ENCODE measurements at places on chromosomes 1 and 21.

DNA sequence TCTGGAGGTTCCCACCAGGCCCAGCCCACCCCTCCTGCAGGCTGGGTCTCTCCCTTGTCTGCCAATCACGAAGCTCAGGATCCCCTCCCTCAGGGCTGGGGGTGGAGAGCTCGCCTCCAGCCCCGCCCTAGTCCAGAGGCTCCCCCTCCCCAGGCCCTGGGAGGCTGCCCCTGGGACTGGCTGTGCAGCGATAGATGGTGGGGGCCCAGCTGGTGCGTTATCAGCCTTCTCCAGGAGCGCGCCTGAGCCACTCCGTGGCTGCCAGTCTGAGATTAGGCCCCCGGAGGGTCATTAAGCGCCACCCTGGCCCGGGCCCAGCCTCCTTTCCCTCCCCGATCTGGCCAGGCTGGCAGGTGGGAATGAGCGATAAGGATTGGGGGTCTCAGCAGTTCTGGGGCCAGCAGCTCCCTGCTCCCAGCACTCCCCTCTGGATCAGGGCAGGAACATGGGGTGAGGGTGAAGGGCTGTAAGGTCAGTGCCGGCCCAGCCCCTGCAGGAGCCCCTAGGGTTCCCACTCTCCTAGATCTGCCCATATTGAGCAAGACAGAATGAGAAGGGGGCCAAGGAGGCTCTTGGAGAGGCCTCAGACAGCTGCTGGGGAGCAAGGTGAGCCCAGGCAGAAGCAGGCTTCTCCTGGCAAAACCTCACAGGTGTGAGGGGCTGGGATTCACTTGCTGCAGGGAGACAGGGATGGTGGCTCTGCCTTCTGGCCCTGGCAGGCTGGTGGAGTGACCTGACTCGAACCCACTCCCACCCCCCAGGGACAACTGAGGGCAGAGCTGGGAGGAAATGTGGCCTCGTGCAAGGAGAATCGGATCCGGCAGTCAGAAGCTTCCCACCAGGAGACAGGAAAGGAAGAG is 8.5 kb downstream of the PDZK1IP1 start:
- no peaks in the 10 kb centered on the region for H3K36me3 ChIP-seq
- peaks cover 2% of the 10 kb centered on the region for H3K4me1 ChIP-seq
- no peak overlapping the region for H3K27ac ChIP-seq

DNA sequence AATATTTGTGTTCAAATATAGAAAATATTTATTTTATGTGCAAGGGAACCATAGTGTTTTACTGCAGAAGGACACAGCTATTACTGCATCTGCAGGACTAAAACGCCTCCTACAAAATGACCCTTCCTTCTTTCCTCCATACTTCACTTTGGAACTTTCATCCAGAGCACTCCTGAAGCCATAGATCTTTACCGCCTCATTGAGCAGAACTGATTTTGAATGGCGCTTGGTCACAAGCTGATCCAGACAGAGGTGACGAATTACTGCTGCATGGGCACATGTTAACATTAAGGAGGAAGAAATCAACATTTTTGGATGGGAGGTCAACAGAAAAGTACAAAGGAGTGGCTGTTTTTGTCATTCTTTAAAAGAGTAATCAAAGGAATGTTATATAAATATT is 931.6 kb downstream of the NCAM2 start:
- no peaks in the 10 kb centered on the region for H3K36me3 ChIP-seq
- no peaks in the 10 kb centered on the region for H3K4me1 ChIP-seq
- H3K4me3 ChIP-seq = no peak overlapping the region
- no peak for DNase-seq
- H3K27ac ChIP-seq = no peak overlapping the region

GRCh38 chr1:184866991-184867788 is 107.1 kb downstream of the NIBAN1 start:
- DNase-seq = no peak
- no peaks in the 10 kb centered on the region for H3K36me3 ChIP-seq
- no peak overlapping the region for H3K27ac ChIP-seq
- H3K4me1 ChIP-seq = no peaks in the 10 kb centered on the region

GRCh38 chr1:43968348-43968948 is 1.4 kb upstream of the DPH2 start:
- DNase-seq = no peak
- 0 out of 2 replicates have a peak, but pooled peaks cover 1% of the 10 kb centered on the region for H3K4me1 ChIP-seq
- H3K27ac ChIP-seq = no peak overlapping the region

DNA sequence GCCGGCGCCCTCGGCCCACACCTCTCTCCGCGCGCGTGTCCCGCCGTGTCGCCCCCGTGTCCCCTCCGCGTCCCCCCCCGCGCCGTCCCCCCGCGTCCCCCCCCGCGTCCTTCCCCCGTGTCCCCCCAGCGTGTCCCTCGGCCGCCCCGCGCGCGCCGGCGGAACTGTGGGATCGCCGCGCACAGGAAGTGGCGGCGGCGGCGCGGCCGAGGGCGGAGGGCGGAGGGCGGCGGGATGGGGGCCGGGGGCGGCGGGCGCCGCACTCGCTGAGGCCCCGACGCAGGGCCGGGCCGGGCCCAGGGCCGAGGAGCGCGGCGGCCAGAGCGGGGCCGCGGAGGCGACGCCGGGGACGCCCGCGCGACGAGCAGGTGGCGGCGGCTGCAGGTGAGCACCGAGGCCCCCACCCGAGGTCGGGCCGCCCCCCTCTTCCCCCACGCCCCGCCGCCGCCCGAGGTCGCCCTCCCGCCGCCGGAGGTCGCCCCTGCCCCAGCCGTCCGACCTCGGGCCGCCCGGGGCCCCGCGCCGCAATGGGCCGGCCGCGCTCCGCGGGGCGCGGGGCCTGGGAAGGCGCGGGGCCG is at the start of gene AGPAT3:
TSS of gene AGPAT3 (plus strand) at position 262 of the 578 bp plus-strand sequence. CDS start 94,459 bp downstream, outside the sequence.
- peak within 1 kb of the TSS; percentile 71 for H3K4me3 ChIP-seq
- peaks cover 1% of the 10 kb centered on the region for H3K27me3 ChIP-seq
- DNase-seq = no peak
- H3K4me1 ChIP-seq = peaks cover 1% of the 10 kb centered on the region
- H3K27ac ChIP-seq = no peak within 1 kb of the TSS

DNA sequence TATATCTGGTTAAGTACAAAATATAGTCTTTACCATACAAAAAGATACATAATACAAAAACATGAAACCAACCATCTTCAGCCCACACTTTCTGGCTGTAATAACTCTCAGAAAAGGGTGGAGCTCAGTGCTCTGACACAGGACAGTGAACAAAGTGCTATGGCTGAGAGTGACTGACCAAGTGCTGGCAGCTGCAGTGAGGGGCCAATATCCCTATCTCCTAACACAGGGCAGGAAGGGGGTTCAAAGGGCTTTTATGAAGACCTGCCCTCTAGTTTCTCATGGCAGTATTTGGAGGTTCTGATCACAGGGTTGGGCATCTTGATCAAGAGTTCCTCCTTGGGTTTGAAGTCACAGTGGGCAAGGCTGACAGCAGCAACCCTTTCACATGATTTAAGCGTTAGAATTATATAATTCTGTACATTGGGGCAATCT is 3.9 kb downstream of the TXNIP start:
- 0 out of 2 replicates have a peak, but pooled peaks cover 2% of the 10 kb centered on the region for H3K4me1 ChIP-seq
- DNase-seq = no peak
- no peaks in the 10 kb centered on the region for H3K27me3 ChIP-seq
- H3K27ac ChIP-seq = no peak overlapping the region
- H3K4me3 ChIP-seq = no peak overlapping the region

GRCh38 chr1:53592985-53593757 is 134.0 kb downstream of the DMRTB1 start:
- H3K27me3 ChIP-seq = no peaks in the 10 kb centered on the region
- H3K4me3 ChIP-seq = no peak overlapping the region
- H3K4me1 ChIP-seq = no peaks in the 10 kb centered on the region
- no peaks in the 10 kb centered on the region for H3K36me3 ChIP-seq

GRCh38 chr1:172544481-172545104 is 11.6 kb downstream of the SUCO start:
- no peak overlapping the region for H3K27ac ChIP-seq
- no peak overlapping the region for H3K4me3 ChIP-seq
- no peak for DNase-seq
- peaks cover 5% of the 10 kb centered on the region for H3K4me1 ChIP-seq
- no peaks in the 10 kb centered on the region for H3K36me3 ChIP-seq
- no peaks in the 10 kb centered on the region for H3K27me3 ChIP-seq

DNA sequence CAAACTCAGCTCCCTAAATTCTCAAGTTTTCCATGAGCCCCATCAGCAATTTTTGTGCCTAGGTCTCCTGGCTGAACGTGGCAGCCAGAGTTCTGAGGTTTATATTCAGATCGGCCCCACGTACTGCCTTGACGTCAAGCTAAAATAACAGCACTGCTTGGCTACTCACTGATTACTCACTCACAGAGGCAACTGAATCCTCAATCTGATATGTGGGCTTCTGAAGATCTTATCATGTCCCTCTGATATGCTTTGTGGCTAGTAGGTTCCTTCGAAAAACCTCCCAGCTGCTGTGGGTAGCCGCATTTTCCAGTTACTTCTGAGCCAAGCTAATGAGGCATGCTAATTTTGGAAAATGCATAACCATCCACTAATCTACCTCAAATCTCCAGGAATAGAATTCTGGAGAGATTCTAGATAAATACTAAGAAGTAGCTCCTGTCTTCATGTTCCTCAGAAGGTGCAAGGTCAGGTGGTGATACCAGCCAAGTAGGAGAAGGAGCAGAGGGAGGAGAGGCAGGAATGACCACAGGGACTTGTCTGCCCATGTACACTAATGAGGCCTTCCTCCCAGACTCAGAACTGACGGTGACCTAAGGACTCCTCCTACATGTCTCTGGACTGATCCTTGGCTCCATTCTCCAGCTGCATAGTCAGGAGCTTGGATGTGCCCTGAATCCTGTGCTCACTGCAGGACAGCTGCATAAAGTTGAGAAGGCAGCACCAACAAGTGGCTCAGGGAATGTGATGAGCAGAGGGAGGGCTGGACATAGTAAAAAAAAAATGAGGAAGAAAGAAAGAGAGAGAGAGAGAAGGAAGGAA is 263.7 kb downstream of the TNR start:
- no peaks in the 10 kb centered on the region for H3K36me3 ChIP-seq
- no peak overlapping the region for H3K4me3 ChIP-seq
- no peak overlapping the region for H3K27ac ChIP-seq
- no peaks in the 10 kb centered on the region for H3K27me3 ChIP-seq
- H3K4me1 ChIP-seq = no peaks in the 10 kb centered on the region

DNA sequence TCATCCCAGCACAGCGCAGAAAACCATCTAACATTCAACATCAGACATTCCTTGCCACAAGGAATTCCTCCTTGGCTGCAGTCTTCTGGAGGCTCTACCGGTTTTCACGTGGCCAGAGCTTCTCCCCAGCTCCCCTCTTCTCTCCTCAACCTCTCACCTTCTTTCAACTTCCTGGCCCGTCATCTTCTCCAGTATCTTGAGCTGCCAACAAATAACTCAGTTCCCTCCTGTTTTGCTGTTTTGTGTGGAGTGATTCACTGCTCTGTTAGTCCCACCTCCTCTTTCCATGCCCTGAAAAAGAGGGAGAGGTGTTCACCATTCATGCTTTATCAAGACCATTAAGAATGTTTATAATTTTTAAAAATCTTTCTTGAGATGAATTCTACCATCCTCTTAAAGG is 32.6 kb downstream of the PIGM start:
- H3K36me3 ChIP-seq = no peaks in the 10 kb centered on the region
- no peaks in the 10 kb centered on the region for H3K27me3 ChIP-seq
- no peak for DNase-seq
- H3K27ac ChIP-seq = no peak overlapping the region

DNA sequence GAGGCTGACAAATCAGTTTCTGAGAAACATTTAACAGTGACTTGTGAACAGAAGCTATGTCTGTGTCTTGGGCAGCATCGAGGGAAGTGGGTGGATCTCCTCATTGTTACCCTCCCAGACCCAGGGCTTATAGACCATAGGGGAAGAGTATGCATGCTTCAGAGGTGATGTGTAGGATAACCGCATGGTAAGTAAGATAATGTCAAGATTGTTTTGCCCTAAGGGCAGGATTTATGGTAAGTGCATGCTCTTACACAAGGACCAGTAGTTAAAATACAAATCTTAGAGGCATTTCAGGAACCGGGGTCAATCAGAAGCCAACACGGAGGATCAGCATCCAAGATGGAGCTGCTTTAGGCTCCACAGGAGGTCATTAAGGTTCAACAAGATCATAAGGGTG is 7.7 kb upstream of the PRMT2 start:
- no peak overlapping the region for H3K4me3 ChIP-seq
- no peak for DNase-seq
- H3K36me3 ChIP-seq = no peaks in the 10 kb centered on the region
- H3K27me3 ChIP-seq = no peaks in the 10 kb centered on the region
- no peaks in the 10 kb centered on the region for H3K4me1 ChIP-seq
- H3K27ac ChIP-seq = no peak overlapping the region

GRCh38 chr1:41362357-41362721 is 1.1 kb downstream of the FOXO6 start:
- no peak for DNase-seq
- H3K27ac ChIP-seq = no peak overlapping the region
- peaks cover 23% of the 10 kb centered on the region for H3K27me3 ChIP-seq
- H3K36me3 ChIP-seq = no peaks in the 10 kb centered on the region

- H3K4me3 ChIP-seq = no peak overlapping the region
- DNase-seq = no peak
- H3K4me1 ChIP-seq = peaks cover 39% of the 10 kb centered on the region
- H3K36me3 ChIP-seq = no peaks in the 10 kb centered on the region
- H3K27ac ChIP-seq = no peak overlapping the region
- H3K27me3 ChIP-seq = no peaks in the 10 kb centered on the region
Measured at GRCh38 chr1:205440476-205441317, 15.1 kb downstream of the BLACAT1 start.

DNA sequence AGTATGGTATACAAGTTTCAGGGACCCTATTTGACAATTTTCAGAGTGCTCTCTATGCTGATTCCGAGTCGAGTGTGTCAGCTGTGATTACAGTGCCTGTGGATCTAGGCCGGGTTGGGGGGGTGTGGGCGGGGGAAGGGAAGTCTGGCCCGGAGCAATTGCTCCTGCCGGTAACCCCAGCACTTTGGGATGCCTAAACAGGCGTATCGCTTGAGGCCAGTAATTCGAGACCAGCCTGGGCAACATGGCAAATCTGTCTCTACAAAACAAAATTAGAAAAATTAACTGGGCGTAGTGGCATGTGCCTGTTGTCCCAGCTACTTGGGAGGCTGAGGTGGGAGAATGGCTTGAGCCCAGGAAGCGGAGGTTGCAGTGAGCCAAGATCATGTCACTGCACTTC is 1.6 kb upstream of the IL10RB start:
- no peak for DNase-seq
- H3K27me3 ChIP-seq = no peaks in the 10 kb centered on the region
- 0 out of 2 replicates have a peak, but pooled peaks cover 1% of the 10 kb centered on the region for H3K4me1 ChIP-seq
- H3K36me3 ChIP-seq = no peaks in the 10 kb centered on the region
- no peak overlapping the region for H3K27ac ChIP-seq
- H3K4me3 ChIP-seq = no peak overlapping the region

DNA sequence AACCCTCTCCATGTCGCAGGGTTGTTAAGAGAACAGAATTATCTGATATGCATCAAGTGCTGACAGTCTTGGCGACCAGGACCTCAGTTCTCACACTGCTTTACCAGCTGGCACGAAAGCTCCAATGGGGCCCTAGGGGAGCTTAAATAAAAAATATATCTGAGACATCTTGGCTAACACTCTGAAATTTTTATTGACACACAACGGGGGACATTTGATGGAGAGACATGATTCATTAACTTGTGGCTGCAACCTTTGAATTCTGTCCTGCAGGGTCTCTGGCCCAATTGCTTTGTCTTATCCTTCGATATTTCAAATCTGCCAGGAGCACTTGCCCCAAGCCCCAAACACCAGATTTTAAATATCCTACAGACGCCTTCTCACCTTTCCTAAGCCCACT is 567.0 kb downstream of the AJAP1 start:
- H3K27me3 ChIP-seq = peaks cover 24% of the 10 kb centered on the region
- H3K4me1 ChIP-seq = no peaks in the 10 kb centered on the region
- H3K4me3 ChIP-seq = no peak overlapping the region

Data from iPS DF 6.9 (cell line).